ENCODE measurements at places on chromosomes 7 and 10.

DNA sequence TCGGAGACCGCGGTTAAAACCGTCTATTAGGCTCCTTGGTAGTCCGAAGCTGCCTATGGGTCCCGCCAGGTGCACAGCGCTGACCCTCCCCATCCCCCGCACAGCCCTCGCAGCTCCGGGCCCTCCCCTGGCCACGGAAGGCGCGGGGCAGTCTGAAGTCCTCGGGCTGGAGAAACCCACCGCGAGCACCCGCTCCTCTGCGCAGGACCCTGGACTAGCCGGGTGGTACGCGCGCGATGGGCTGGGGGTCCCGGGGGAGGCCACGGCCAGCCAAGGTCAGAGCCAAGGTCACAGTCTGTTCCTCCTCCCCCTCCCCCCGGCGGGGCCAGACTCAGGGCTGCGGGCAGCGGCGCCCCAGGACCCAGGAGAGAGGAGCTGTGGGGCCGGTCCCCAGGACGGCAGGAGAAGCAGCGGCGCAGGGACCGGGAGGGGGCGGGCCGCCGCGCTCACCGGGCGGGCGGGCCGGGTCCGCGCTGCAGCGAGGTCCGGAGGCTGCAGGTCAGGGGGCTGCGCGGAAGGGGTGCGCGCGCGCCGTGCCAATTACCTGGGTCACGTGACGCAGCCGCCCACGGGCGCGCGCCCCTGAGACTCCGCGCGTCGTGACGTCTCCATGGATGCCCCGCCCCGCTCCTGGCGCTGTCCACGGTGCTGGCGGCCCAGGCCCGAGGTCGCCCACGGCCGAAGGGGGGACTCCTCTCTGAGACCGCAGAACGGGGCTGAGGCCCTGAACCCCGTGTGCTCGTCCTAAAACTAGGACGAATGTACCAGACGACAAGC lies at the start of gene OGDHL:
TSS of gene OGDHL (minus strand) at position 535 of the 777 bp plus-strand sequence. CDS start 3,731 bp downstream, outside the sequence.
- peak; percentile 87 for DNase-seq

DNA sequence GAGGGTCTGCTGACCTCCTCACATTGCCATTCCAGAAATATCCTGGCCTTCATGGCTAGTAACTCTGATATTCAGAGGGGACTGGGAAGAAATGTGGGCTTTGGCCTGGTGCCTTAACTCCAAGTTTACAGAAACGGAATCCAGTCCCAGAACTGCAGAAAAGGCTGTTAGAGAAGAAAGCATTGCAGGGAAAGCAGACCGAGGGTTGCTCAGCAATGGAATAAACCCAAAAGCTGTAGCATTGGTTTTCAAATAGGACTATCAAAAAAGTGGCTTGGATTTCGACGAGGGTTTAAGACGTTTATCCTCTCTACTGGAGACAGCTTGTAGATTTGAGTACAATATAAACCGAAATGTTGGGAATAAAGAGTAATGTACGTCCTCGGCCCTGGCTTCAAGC lies 425.8 kb upstream of the FOXK1 start:
- DNase-seq, result no peak

GRCh38 chr7:33107136-33108066 lies 1.8 kb downstream of the RP9 start:
- DNase-seq, result peak; percentile 24

DNA sequence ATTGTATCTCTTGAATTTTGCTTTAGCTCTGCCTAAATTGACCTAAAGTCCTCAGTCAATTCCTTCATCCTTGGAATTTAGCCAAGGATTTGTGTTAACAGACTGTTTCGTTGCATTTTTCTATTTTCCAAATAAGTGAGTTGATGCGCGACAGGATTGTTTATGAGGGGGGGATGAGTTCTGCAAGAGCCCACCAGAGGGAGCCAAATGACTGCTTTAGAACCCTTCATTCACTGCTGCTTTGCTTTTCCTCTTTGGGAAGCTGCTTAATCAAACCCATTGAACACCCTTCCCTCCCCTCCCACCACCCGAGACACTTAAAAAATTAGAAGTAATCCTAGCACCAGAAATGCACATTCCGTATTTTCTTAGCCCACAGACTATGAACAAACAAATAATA lies 33.7 kb upstream of the PTF1A start:
- peak; percentile 62 for DNase-seq

GRCh38 chr7:94044806-94045205 lies 40.7 kb upstream of the BET1 start:
- no peak for DNase-seq

- no peak for DNase-seq
Observed at GRCh38 chr7:152344253-152344652, 91.5 kb downstream of the KMT2C start.

GRCh38 chr7:22996470-22996869 lies 17.5 kb downstream of the HYCC1 start:
- DNase-seq, result no peak

- no peak for DNase-seq
Observed at GRCh38 chr10:50653142-50653541, 29.4 kb upstream of the SGMS1 start.

DNA sequence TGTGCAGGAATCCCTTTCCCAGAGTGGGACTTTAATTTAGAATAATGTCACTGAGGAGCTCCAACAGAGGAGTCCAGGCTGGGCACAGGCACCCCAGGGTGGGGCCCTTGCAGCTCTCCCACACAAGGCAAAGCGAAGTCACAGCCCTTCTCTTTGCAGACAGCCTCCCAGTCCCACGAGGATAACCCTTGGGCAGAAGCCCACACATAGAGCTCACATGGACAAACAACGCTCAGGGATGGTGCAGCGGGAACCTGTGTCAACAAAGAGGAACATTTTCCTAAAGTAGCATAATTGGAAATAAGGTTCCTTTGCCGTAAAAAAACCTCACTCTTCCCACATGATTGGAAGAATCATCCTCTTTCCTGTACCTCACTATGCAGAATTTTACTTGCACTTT lies 29.3 kb upstream of the GGCT start:
- no peak for DNase-seq

GRCh38 chr10:78944723-78945312 lies 123.9 kb upstream of the ZMIZ1 start:
- no peak for DNase-seq

DNA sequence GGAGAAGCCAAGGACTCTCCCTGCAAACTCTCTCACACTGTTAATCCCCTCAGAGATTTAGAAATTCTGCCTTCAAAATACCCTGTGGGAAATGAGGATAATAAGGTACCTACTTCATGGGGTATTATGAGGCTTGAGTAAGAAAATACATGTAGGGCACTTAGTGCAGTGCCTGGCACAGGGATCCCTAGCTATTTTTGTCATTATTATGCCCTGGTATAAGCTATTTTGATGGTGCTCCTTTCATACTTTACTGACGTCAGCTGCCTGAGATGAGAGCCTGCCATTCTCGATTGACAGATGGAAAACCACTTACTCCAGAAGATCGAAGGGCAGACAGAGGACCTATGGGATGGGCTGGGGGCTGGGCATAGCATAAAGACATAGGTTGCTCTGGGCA lies 30.1 kb downstream of the MKX start:
- DNase-seq, result no peak

DNA sequence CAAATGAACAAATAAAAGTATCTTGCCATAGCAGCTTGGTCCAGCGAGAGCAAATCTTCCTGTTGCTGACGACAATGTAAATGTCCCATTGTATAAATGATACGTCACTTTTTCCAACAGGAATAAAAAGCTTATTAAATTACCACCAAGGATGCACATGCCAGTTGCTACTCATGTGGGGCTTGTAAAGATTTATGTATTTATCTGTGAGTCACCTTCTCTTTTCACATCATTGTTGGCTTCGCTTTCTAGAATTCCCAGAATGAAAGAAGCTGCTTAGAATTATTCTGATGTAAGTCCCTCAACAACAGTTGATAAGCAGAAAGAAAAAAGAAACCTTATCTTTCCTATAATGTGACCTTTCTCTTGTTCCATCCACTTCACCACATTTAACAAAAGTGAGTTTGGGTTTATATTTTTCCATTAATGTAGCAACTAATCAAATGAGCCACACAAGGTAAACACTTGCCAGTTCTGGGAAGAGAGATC lies 22.4 kb downstream of the DNAJC12 start:
- no peak for DNase-seq

DNA sequence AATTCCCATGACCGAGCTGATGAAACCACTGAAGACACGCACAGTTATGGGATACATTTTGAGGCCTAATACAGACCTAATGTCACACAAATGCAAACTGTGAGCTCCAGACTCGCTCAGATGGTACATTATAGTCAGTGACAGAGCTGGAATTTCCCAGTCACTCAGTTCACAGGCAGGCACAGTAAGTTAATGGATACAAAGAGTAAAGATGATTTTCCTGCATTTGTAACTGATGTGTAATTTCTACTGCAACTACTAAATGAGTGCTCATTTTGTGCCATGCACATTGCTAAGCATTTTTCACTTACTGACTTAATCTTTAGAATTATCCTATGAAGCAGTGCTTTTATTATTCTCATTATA lies 56.5 kb downstream of the ENO4 start:
- DNase-seq, result no peak

GRCh38 chr7:103951311-103951710 lies 38.1 kb downstream of the RELN start:
- DNase-seq, result no peak

- DNase-seq, result no peak
Observed at GRCh38 chr7:137204246-137204645, 139.3 kb downstream of the PTN start.

- no peak for DNase-seq
Observed at GRCh38 chr10:6778992-6779701, 199.1 kb upstream of the PRKCQ start.

DNA sequence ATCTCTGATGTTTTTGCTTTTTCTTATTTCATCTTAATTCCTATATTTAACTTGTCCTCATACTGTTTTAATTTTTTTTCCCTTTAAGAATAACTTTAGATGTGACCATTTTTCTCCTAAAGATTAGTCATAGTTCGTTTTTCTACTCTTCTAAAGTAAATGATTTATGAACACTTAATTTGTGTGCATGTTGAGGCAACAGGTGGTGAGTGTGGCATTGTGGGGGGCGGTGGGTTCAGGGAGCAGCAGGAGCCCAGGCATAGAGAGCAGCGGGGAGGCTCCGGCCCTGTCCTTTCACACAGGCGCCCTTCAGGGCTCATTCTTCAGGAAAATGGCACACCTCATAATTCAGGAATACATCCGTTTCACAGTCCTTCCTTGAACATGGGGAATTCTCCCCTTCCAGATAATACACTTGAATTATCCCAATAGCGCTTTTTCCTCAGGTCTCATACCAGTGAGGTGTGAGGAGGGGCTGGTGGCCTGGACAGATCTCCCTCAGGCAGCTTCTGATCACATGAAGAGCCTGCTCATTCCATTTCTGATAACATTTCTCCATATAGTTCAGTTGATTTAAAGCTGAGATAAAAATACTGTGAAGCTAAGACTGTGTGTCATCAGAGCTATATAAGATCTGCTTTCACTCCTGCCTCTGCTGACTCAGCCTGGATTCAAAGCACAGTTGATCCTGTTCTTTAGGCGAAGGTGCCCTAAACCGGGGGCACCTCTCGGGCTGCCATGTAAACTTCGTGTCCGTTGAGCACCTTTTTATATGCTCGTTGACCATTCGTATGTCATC lies 40.2 kb downstream of the CUL1 start:
- no peak for DNase-seq

DNA sequence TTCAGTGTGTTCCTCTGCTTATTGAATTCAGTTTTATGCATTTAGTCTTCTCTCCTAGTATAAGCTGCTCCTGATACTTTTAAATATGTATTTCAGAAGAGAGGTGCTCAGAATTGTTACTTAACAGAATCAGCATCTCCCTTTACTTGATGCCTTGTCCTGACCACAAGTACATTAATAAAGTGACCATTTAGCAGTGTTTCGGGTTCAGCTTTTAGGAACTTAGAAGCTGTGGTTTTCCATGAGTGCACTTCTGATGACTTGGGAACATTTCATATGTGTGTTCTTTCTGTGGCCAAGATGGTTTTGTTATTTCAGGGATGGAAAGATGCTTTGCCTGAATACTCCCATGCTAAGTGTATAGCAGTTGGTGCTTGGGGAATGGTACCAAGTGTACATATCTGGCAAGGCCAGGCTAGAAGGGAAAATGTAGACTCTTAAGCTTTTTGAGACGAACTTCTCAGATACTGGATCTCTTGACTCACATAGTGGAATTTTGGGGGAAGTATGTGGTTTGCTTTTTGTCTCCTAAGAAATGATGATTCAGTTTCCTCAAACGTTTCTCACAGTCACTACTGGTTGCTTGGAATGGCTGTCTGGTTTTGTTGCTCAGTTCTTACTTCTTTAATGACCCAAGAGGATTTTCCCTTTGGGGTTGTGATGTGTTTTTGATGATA lies 17.2 kb downstream of the SGPL1 start:
- no peak for DNase-seq

DNA sequence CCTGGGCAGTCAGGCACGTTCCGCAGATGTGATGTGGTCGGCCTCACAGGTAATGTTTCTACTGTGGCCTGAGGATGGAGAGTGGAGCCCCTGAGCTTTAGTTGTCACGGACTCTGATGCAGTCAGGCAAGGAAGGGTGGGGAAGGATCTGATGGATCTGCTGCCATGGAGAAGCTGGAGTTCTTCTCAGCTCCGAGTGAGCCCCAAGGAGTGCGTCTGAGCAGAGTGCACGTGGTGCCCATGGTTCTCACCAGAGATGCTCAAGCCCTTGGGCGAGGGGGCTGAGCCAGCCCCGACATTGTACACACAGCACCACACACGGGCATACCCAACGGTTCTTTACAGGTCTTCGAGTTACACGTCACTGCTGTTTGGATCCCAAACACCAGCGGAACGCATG lies 192.5 kb downstream of the EBF3 start:
- no peak for DNase-seq

- no peak for DNase-seq
Observed at GRCh38 chr7:30880125-30880720, 31.4 kb upstream of the AQP1 start.

GRCh38 chr10:123998197-123999141 lies 94.9 kb downstream of the CHST15 start:
- no peak for DNase-seq

GRCh38 chr7:6642861-6643640 lies 5.9 kb downstream of the ZNF316 start:
- no peak for DNase-seq

DNA sequence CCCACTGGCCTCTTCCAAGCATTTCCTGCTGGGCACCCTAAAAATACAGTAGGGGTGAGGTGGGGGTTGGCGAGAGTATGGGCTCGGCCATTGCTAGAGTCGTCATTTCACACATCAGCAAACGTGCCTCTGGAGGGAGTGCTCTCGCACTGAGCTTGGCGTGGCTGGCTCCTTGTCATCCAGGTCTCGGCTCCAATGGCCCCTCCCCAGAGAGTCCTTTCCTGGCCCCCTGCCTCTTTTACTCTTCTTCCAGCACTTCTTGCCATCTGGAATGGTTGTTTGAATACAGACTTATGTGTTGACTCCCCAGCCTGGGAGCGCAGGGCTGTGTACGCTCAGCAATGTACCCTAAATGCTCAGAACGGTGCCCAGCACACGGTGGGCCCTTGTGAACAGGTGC lies 18.8 kb downstream of the UNC5B start:
- no peak for DNase-seq

- no peak for DNase-seq
Observed at GRCh38 chr7:129655811-129656210, 44.3 kb downstream of the NRF1 start.

Data from endothelial cell (in vitro differentiated cells).